Hippocampal formation (tissue), 2 donors: ENCODE measurements at places on chromosomes 2 and 18.

GRCh38 chr18:63317982-63318888 lies 1.3 kb downstream of the BCL2 start:
- DNase-seq: peak; percentile 63

GRCh38 chr2:5473635-5474034 lies 218.5 kb upstream of the SOX11 start:
- DNase-seq: no peak

DNA sequence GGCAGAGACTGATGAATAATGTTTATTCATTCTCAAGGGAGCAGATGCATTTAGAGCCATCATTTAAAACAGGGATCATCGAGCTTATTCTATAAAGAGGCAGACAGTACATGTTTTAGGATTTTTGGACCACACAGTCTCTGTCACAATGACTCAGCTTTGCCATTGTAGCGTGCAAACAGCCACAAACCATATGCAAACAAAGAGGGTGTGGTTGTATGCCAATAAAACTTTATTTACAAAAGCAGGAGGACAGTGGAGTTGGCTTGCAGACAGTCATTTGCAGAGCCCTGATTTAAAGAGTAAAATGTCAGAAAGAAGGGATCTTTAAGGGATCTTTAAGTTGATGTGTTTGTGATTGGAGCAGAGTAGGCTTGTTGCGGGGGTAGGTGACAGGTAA lies 51.5 kb downstream of the SMIM21 start:
- no peak for DNase-seq

GRCh38 chr2:174117951-174118930 lies 130.1 kb downstream of the OLA1 start:
- no peak for DNase-seq

DNA sequence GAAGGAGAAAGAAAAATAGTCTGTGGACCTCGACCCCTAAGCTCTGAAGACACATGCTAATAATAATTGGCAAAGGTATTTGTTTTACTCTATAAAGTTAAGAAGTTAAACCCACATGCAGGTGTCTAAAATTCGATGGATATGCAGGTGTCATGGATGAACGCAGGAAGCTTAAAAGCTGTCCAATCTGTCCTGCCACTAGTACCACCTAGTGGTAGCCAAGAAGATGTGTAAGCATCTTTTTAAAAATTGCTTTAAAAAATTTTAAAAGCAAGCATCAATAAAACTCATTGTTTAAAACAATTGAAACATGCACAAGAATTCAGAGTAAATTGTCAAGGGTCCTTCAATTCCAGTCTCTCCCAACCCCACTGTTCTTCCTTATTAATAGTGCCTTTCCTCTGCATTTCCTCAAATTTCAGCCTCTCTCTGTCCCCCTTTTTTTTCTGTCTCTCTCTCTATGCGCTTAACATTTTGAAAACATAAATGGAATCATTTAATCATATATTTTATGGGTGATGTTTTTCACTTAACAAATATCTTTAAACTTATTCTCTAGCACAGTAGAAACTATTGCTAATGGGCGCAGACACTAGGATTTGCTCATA lies 30.6 kb upstream of the PPP3R1 start:
- peak; percentile 49 for DNase-seq

DNA sequence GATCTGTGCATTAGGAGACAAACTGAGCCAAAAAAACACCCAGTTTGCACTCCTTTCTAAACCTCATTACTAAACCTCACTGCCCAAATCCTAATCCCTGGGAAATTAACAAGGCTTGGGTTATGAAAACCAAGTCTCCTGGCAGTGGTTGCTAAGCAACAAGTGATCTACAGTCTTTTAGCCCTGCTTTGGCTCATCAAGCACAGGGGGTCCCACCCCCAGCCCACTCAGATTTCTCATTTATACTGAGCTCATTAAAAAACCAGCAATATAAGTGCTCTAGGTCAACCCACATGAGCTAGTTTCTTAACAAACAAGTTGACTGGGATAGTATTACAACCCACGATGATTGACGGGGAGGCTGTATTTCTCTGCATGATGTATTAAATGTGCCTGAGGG lies 18.4 kb downstream of the DNER start:
- no peak for DNase-seq

DNA sequence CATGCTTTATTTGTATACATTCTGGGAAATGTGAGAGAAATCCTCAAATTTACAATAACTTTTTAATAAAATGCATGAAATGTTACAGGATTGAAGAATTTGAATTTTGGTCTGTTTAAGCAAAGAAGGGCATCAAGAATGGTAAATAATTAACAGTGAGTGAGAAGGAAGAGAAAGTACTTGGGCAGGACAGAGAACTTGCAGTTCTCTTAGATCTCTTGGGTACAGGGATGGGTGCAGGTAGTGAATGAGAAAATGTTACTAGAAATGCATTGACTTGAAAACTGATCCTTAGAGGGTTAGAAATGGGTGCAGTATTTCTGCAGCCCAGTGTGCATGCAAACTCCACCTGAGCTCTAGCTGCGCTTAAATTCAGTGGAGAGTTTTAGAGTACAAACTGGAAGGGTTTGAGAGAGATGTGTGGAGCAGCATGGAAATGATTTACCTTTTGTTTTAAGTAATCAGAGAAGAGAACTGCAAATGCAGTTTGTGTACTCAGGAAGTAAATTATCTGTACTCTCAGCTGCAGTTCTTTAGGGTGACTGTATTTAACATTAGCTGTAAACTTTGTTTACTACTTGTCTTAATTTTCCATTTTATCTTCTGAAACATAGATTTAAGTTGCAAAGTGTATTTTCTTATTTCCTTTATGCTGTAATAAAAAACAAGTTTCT lies 51.0 kb upstream of the RAB27B start:
- DNase-seq: no peak

GRCh38 chr2:177165721-177166711 lies 46.6 kb upstream of the HNRNPA3 start:
- peak; percentile 76 for DNase-seq

GRCh38 chr2:171345971-171346722 lies 87.6 kb downstream of the METTL8 start:
- DNase-seq: no peak

GRCh38 chr2:205176546-205176945 lies 505.8 kb upstream of the NRP2 start:
- no peak for DNase-seq

GRCh38 chr2:173708806-173709205 lies 256.4 kb downstream of the SP3 start:
- no peak for DNase-seq

DNA sequence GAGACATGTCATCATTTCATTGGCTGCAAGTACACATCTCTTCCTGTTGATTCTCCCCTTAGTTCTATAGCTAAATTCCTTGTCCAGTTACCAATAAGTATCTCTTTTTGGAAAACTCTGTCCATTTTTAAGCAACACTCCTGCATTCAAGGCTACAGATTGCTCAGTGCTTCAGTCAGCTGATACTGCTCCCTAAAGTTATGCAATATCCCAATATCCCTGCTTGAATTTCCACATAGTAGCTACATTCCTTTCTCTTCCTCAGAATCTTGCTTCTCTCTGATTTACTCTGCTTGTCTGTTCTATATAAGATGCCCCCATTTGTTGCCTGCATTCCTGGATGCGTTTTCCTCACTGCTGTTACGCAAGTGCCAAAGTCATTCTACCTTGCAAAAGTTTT lies 109.8 kb downstream of the PARD3B start:
- no peak for DNase-seq

DNA sequence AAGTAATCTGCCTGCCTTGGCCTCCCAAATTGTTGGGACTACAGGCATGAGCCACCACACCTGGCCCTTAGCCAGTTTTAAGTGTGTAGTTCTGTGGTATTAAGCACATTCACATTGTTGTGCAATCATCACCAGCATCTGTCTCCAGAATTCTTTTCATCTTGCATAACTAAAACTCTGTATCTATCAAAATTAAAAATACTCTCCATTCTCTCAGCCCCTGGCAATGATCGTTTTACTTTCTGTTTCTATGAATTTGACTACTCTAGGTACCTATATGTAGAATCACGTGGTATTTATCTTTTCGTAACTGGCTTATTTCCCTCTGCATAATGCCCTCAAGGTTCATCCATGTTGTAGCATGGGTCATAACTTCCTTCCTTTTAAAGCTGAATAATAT lies 45.5 kb upstream of the CAVIN2 start:
- no peak for DNase-seq

DNA sequence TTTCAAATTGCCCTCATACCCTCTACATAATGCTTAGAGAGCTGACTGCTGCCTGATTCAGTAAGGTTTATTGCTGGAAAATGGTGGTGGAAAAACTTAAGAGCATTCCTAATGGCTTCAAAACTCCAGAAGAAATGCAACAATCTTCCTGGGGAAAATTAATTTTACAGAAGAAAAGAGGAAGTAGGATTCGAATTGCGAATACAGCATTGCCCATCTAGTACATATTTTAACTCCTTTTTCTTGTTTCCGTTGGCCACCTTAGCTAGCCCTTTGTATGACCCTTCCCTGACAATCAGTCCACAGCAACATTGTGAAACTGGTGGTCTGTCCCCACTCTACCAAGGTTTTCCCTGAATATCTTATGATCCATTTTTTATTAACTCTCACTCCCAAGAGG lies 224.7 kb downstream of the MTX2 start:
- no peak for DNase-seq

DNA sequence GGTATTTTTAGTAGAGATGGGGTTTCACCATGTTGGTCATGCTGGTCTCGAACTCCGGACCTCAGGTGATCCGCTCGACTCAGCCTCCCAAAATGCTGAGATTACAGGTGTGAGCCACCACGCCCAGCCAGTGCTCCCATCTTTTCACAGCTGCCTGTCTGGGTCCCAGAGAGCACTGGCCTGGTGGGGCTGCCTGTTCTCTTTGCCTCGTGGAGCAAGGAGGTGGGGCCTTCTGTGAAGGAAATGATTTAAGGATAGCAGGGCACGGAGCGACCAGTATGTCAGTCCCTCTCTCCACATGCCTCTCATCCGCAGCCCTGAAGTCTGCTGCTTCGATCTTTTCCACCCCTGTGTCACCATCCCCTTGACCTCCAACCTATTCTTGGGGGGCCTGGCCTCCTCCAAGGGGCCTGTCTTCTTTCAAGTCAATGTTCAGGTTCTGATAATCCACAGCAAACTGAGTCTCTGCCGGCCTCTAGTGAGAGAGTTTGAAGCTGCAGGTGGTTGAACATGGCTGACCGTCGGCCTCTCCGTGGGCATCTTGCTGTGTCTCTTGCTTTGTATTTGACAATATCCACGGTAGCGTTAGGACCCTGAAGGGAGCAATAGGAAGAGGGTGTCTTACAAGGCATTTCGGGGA lies 28.2 kb upstream of the GIGYF2 start:
- DNase-seq: peak; percentile 37

- peak; percentile 42 for DNase-seq
Measured at GRCh38 chr2:55718165-55719008, 24.7 kb upstream of the PNPT1 start.

DNA sequence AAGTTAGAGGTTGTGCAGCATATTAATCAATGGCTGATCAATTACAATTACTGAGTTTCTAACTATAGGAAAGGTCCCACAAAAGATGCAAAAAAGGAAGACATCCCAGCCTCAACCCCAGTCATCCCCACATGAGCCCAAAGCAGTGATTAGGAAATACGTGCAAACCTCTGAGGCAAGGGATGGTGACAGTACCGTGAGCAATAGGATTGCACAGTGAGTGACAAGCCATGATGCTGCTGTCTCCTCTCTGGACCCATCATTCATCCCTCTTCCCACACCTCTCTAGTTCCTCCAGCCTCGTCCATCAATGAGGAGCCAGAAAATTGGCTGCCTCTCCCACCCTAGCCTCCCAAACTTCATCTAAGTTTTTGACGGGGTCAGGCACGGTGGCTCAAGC lies 4.0 kb upstream of the SLC11A1 start:
- no peak for DNase-seq

DNA sequence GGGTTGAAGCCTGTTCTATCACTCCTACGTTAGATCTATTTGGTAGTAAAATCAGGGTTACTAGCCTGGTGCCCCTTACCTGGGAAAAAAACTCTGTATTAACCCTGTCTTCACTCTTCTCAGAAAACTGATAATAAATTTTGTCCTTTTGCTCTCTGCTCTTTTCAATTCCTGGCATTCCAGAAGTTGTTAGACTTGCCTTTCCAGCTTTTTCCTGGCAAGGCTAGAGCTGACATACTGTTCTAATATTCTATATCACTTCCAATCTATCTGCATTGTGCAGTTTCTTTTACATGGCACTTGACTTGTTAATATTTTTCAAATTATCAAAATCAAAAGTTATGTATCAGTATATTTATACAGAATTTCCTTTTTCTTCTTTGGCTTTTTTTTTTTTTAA lies 162.2 kb downstream of the FIGN start:
- no peak for DNase-seq

- no peak for DNase-seq
Measured at GRCh38 chr18:67140495-67140894, 376.0 kb downstream of the DSEL start.

DNA sequence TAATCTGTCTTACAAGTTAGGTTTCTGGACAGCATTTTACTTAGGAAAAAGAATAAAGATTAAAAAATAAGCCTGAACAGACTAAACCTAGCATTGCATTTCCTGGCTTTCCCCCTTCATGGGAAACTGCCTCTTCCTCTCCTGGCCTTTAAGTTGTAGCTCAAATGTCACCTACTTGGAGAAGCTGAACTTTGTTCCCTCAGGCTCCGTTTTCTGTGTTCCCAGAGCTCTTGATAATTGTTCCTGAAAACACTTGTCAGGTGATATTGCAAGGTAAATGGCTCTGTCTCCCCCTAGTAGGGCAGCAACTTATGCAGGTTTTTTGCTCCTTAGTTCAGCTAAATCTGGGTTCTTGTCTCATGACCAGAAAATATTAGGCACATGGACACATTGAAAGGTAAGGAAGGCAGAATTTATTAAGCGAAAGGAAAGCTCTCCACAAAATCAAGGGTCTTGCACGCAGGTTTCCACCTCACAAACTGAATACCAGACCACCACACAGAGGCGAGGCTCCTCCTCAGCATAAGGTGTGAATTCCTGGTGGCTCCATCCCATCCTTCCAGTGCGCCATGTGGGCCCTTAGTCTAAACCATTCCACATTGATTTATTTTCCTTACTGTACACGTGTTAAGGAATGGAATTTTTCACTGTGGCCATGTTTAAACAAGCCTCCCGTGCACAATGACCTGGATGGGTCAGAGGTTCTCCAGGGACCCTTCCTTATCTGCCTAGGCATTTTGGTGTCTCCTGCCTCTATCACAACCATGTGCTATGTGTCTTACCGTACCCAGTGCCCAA lies 229.3 kb downstream of the HNMT start:
- no peak for DNase-seq

DNA sequence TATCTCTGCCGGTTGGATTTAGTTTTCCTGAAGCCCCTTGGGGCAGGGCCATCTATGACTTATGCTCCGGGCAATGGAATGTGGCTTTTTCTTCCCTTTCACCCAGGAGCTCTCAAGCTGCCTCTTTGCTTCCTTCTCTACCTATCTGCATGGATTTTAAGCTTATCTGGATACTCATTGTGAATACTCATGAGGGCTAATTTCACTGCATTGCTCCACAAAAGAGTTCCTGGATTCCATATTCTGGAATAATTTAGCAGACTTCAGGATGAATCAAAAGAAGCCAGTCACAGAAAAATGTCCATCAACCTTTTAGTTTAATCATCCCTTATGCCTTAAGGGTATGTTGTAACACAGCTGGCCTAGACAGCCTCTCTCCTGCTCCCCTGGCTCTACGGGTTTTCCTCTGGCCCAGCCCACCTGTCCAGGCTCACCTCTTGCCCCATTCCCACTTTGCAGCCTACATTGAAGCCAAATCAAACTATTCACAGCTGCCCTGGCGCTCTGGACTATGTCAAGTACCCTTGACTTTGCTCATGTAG lies 122.8 kb upstream of the RMDN2 start:
- DNase-seq: no peak
